ENCODE measurements at places on chromosomes 7 and 10.

DNA sequence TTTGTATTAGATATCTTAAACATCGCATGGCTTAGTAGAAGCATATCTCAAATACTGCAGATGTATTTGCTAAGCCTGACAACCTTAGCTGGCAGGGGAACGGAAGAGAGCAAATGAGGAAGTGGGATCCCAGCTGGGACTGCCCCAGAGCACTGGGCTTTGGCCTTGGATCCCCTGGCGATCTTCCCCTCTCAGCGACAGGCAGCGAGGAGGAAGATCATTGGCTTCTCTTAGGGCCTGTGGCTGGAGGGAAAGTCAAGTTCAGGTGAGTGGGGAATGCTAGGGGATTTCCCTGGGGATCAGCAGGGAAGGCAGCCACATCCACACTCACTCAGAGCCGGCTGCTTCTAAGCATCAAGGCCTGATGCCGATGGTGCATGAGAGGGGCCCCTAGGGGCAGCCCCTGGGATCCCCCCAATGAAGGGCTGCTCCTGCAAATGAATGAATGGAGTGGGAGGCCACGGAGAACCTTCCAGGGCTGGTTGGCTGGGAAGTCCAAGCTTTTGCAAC, 42.0 kb downstream of the LYZL2 start:
- peak; percentile 70 for DNase-seq

DNA sequence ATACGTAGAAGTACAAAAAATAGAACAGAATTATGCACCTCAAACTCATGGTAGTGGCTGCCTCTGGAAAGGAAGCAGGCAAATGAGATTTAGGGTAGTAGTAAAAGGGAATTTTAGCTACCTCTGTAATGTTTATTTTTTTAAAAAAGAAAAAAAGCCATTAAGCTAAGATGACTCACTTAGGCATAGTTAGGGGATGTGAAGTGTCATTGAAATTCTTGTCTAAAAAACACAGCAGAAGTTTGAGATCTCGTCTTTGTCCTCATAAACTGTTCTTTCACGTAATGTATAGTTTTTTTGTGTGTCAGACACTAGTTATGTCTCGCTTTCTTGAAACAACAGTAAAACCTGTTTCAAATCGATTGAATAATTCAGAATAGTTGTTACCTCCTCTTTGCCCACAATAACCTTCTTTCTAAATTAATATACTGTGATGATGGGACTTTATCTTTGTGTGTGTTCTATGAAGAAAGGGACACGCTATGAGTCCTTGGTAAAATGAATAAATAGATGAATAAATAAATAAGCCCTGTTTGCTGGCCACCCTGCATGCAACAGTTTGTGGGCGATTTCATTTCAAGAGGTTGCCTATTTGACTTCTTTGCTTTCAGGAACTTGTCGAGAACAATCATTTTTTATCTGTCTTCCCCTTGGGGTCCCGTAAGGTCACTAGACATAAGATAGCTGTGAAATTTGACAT, 14.5 kb upstream of the FBXW4 start:
- no peak for DNase-seq

DNA sequence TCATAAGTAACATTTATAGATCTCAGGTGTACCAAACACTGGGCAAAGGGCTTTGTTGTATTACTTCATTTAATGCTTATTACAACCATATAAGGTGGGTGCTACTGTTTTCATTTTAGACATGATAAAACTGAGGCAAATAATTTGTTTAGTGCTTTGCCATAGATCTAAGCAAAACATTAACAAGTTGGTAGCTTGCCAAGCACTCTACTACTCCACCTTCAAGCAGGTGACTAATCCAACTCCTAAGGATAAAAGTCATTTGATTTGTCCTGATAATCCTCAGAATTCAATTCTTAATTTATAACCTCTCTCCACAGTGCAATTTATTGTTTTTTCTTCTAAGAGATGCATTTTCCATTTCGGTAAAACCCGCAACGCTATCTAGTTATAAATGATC, 646.4 kb downstream of the GRM8 start:
- DNase-seq: no peak

DNA sequence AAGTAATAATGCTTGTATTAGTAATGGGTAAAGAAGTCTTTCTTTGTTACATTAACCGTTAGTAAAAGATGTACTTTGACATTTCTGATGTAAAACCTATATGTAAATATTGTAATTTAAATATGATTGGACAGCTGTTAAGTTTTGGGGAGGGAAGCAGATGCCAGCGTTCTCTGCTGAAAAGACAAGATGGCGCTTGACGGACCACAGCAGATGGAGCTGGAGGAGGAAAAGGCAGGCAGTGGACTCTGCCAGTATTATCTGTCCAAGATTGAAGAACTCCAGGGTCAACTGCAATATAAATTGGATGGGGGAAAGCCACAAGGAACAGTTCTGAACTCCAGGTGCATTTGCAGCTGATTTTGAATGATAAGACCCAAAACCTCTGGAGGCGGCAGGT, 86.9 kb downstream of the ZNRF2 start:
- no peak for DNase-seq

- no peak for DNase-seq
These were observed 19.0 kb downstream of the FAM53B start for GRCh38 chr10:124725171-124725631.

DNA sequence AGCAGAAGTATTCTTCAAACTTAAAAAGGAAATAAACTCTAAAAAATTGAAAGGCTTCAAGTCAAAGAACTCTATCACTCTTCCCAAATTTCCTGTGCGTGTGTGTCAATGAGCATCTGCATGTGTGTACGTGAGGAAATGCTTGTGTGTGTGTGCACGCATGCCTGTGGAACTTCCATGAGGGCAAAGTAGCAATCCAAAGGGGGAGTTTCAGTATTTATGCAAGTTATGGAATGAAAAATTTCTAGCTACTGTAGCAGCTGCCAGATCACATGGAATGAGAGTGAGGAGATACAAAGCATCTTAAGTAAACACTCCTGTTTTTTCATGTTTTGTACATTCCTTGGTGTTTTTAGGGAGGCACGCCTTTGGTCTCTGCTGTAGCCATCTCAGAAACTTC, 152.6 kb downstream of the RAPGEF5 start:
- DNase-seq: no peak

DNA sequence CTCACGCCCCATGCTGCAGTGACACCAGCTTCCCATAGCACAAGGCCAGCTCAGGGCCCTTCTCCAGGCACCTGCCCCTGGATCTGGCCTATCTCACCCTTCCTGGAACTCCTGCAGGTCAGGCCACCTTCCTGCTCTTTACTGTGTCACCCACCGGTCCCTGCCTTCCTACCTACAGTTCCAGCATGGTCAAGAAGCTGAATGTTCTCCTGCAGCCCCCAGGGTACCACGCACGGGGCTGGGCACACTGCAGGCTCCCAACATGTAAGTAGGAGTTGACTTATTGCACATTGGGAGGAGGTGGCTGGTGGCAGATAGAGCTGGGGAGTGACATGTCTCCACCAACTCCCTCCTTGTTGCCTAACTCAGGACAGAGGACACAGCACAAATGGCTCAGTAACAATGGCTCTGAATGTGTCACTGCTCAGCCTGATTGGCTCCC, 14.5 kb downstream of the ITPRIP start:
- no peak for DNase-seq

Data from lower lobe of right lung (tissue), 2 donors.